ENCODE measurements at places on chromosomes 7 and 10.

DNA sequence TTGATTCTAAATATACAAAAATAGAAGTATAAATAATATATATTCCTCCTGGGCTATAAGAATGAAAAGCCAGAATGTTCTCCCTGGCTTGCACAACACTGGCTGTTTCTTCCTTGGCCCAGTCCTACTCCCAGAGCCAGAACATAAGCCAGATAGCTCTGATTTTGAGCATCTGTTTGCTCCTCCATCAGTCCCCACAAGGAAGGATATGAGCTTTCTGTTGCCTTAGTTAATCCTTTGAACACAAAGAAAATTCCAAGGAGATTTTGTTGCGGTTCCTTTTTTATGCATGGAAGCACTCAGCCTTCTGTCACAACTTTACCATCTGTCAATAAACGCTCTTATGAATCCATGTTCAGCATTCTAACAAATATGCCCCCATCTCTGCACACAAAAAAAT lies 361.8 kb downstream of the IPMK start:
- DNase-seq: no peak

GRCh38 chr7:54679490-54679817 lies 79.6 kb downstream of the SEC61G start:
- no peak for DNase-seq

DNA sequence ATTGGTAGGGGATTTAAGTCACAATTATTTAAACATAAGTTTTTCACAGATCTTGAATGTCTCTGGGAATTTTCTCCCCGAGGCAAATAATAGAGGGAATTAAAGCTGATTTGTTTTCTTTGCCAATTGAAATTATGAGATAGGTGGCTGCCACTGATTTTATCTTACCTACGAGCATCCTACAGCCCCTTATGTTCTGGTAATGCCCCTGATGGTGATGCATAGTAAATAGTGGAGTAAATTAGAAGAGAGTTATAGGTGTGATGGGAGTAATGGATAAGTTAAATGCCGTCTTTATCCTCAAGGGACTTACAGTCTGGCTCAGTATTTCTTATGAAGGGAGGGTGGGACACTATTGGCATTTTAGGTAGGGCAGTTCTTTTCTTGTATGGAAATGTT lies 58.1 kb downstream of the HDAC9 start:
- DNase-seq: no peak

DNA sequence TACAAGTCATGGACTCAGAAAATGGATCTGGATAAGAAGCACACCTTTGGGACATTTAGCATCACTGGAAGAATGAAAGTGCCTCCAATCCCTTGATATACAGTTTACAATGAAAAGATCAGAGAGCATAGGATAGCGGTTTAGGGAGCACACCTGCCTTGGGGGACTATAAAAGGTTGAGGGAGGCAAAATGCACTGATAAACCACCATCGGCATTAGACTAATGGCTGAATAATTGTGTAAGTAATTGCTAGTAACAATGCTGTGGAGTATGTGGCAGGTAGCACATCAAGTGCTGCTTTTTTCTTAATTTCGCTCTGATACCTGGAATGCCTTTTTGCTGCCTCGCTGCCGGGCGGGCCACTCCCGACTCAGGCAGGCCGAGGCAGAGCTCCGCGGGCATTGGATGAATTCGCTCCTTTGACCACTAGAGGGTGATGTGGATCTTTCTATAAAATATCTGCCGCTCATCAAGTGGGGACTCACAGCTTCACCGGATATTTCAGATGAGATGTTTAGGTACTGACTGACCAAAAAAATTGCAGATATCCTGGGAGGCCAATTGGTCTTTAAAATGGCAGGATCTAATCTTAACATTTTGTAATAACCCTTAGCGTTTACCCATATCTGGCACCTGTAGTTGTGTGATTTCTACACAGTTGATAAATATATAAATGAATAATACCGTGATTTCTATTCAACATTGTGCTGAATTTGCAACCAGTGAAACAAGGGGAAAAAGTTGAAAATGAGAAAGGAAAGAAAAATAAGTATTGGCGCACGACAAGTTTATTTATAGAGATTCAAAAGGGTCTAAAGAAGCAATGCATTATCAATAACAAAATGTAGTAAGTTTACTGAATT lies 116.8 kb upstream of the PRSS1 start:
- peak; percentile 41 for DNase-seq

- DNase-seq: no peak
These were observed 71.0 kb upstream of the NKX6-2 start for GRCh38 chr10:132856869-132857524.

- DNase-seq: no peak
These were observed 7.1 kb downstream of the NKX2-3 start for GRCh38 chr10:99539820-99540219.

DNA sequence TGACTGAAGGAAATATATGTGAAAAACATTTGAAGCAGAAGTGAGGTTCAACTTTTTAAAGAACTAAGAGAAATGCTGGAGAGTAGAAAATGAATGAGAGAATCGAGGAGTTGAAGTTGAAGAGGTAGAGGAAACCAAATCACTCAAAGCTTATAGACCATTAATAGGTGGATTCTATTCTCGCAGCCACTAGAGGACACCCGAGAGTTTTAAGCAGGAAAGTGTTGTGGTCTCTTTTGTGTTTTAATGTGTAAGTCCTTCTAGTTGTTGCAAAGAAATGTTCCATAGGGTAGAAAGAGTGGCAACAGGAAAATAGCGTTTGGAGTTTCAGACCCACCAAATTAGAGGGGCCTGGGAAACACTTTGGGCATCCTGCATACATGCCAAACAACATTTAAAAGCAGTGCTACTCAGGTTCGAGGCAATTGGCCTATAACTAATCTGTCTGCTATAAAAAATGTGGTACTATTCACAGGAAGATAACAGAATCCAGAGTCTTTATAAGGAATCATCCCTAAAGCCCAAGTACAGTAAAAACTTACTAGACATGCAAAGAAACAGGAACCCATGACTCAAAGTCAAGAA lies 75.3 kb upstream of the TAS2R16 start:
- DNase-seq: no peak

DNA sequence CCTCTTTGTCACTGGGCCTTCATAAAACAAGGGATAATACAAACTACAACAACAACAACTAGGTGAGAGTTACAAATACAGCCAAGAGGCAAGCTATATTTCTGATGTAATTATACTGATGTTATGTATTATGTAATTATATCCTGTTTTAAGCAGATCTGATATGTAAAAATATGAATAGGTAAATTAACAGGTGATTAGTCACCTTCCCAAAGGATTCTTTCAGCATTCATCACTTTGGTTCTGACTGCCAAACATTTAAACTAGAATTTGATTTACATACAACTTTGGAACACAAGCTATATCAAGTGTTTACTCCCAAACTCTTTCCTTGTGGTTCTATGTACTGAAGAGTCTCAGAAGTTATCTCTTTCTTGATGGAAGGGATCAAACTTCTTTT lies 53.7 kb downstream of the BEND7 start:
- DNase-seq: no peak

GRCh38 chr7:142528608-142529408 lies 220.5 kb upstream of the PRSS1 start:
- no peak for DNase-seq

- no peak for DNase-seq
These were observed 825 bp downstream of the RAB11FIP2 start for GRCh38 chr10:118045837-118046394.

GRCh38 chr10:62244088-62244487 lies 24.6 kb downstream of the RTKN2 start:
- DNase-seq: no peak

DNA sequence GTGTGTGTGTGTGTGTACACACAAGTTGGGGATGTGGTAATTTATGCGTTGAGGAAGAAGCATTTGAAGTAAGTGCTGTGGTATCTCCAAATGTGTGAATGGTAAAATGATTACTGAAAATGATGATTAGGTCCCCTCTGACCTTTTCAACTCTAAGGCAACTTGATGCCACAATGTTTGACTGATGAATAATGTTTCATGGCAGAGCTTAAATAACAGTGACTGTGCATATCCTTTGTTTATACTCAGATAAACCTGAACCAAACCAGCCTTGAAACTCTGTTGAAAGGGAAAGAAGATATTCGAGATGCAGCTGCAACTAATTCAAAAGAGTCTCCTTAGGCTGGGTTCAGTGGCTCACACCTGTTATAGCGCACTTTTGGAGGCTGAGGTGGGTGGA lies 64.8 kb upstream of the YAE1 start:
- DNase-seq: no peak

DNA sequence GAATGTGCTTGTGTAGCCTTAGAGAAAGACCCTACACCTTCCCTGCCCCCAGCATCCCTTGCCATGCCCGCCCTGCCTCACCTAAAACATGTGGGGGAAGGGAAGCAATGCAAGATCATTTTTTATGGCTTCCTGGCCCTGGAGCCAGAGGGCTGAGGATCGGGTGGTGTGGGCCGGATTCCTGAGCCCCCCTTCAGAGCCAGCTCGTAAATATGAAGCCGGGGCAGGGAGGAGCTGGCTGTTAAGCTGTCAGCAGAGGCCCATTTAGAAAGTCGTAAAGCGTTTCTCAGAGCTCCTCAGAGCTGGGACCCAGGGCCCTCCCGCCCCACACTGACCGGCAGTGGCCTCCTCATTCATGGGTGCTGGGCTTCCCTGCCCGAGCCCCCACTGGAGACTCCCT lies 23.9 kb downstream of the UNC5B start:
- no peak for DNase-seq

GRCh38 chr7:128362670-128363069 lies 1.2 kb upstream of the PRRT4 start:
- DNase-seq: no peak

GRCh38 chr7:140334341-140335057 lies 63.8 kb downstream of the SLC37A3 start:
- DNase-seq: no peak

GRCh38 chr7:50336894-50337703 lies 32.6 kb downstream of the IKZF1 start:
- no peak for DNase-seq

DNA sequence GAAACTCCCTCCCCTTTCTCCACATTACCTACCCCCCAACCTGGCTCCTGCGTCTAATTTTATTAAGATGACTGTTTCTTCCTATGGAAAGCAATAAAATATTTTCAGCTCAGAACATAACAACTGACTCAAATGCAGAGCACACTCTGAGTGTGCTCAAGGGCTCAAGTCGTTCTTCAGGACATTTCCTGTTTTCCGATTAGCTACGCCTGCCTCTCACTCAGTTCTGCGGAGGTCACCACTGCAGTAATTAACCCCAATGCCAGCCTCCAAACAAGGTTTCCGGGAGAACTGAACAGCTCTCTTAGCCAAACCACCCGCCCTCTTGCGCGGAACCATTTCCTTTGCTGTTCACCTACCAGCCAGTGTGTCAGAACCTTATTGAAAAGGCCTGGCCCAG lies 19.3 kb downstream of the MYOF start:
- DNase-seq: no peak

DNA sequence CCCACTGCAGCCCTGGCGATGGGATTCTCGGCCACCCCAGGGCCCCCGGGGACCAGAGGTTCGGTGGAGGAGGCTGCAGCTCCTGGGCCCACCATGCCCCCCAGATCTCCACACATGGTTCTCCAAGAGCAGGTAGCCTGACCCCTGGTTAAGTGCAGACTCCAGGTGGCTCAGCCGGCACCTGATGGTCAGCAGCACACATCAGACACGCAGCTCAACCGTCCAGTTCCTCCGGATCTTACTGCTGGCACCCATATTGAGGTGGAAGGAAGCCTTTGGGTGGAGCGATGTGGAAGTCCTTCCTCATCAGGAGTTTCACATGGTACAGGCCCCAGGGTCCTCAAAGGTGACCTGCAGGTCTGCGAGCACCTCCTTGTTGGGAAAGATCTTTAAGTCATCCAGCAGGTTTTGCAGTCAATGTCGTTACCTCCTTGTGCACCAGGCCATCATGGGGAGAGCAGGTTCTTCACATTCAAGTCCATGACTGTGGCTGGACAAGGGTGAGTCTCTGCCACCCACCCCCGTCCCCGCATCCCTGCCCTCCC lies 74.2 kb upstream of the EEPD1 start:
- no peak for DNase-seq

DNA sequence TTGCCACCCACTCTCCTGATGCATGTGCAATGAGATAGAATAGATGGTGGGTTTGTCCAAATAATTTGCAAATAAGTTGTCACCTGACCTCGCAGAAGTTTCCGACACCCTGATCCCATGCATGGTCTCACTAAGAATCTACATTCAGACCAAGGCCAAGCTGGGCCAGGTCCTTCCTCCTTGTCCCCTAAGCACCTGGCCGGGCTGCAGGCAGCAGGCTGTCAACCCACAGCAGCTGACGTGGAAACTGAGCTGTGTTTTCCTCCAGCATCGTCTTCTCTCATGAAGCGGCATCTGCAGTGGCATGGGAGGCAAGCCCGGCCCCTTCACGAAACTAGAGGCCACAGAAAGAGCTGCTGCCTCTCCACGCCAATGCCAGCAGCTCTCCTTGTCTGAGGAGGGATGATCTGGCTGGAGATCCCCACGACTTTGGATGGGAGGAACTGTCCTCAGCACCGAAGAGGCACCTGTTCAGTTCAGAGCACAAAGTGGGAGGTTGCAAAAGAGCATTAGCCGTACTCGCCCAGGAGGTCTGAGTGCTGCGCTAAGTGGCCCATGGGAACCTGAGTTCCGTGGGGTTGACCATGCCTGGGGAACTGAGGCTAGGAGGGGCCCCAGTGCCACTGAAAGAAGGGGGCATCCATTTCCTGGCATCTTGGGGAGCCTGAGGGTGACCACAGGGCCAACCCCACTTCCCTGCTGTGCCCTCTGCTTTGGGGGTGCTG lies 110.5 kb upstream of the INSIG1 start:
- DNase-seq: no peak

GRCh38 chr7:152406491-152406890 lies 29.3 kb downstream of the KMT2C start:
- no peak for DNase-seq

DNA sequence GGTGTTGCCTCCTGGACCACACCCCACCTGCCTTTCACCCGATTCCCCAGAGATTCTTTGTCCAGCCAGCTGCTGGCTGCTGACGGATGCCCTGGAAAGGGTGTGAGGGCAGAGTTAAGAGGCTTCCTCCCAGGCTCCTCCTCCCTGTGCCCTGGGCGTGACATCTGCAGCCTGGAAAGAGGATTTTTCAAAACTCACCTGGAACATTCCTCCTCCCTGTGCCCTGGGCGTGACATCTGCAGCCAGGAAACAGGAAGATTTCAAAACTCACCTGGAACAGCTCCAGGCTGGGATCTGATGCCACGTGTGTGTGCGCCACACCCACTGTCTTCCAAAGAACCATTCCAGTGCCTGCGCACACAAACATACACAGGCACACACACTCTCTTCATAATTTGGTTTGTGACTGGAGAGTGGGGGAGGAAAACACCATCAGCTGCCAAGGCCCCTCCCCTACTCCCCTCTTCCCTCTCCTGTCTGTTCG lies 5.2 kb downstream of the MARVELD1 start:
- no peak for DNase-seq

- DNase-seq: no peak
These were observed 11.7 kb upstream of the HILPDA start for GRCh38 chr7:128443831-128444600.

DNA sequence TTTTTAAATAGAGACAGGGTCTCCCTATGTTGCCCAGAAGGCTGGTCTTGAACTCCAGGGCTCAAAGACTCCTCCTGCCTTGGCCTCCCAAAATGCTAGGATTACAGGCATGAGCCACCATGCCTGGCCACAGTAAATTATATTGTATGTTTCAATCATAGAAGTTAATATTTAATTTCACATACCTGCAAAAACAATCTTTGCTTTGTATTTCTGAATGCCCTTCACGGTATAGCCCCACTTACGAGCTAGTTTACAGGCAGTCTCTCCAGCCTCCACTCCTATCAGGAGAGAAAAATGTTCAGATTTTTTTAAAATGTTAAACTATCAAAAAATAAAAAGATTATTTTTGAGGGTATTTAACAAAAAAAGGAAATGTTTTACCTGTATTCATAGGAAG lies 10.4 kb downstream of the OAT start:
- no peak for DNase-seq
